ENCODE measurements at places on chromosomes 7 and 10.
A peak's percentile ranks its signal among the peaks of the same experiment; 100 is the strongest.

GRCh38 chr7:128795129-128795528 lies 3.4 kb downstream of the CCDC136 start:
- H3K36me3 ChIP-seq: no peaks in the 10 kb centered on the region
- H3K27me3 ChIP-seq: no peaks in the 10 kb centered on the region
- no peak overlapping the region for H3K4me3 ChIP-seq
- no peak for DNase-seq

DNA sequence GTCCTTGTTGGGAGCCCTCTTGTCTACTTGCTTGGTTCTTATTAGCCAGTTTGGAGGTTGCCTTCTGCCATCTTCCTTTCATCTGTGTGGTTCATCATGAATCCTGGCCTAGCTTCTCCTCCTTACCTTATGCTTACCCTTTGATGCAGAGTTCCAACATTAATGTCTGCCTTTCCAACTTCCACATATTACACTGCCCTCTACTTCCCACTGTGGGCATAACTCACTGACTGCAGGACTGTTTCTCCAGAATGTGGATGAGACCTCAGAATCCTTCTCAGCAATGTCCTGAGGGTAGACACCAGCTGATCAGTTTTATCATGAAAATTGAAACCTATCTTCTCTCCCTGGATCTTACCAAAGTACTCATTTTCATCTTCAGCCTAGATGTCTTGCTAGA lies 491.0 kb downstream of the LRMDA start:
- no peak overlapping the region for H3K4me3 ChIP-seq
- H3K27ac ChIP-seq: no peak overlapping the region
- no peaks in the 10 kb centered on the region for H3K4me1 ChIP-seq
- no peaks in the 10 kb centered on the region for H3K27me3 ChIP-seq

DNA sequence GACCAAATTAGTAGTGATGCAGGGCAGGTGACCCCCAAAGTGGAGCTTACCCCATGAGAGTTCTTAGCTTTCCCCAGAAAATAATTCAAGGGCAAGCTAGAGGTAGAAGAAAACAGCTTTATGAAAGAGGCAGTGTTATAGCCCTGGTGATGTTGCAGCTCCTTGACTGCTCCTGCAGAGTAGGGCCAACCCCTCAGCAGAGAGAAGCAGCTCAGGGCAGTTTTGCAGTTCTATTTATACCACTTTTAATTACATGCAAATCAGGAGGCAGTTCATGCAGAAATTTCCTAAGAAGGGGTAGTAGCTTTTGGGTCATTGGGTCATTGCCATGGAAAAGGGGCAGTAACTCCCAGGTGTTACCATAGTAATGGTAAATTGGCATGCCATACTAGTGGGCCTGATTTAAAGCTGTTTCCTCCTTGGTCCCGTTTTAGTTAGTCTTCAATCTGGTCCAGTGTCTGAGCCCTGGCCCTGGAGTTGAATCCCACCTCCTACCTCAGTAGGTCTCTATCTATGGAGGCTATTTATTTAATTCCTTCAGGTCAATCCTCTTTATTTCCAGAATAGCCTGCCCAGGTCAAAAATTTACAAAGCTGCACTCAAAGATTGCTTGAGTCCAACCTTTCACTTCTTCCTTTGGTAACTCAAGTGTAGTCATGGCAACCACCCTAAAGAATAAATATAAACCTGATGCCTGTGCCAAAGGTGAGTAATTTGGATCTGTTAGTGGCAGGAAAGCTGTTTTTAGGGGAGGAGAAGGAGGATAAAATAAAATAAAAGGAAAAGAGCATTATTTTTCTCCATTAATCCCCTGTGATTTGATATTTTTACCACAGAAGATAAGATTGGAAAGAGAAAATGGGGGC lies 29.5 kb downstream of the PLXDC2 start:
- no peak overlapping the region for H3K4me3 ChIP-seq
- H3K4me1 ChIP-seq: peaks cover 8% of the 10 kb centered on the region
- no peak for DNase-seq
- no peaks in the 10 kb centered on the region for H3K27me3 ChIP-seq
- H3K27ac ChIP-seq: peak overlapping the region; percentile 51

DNA sequence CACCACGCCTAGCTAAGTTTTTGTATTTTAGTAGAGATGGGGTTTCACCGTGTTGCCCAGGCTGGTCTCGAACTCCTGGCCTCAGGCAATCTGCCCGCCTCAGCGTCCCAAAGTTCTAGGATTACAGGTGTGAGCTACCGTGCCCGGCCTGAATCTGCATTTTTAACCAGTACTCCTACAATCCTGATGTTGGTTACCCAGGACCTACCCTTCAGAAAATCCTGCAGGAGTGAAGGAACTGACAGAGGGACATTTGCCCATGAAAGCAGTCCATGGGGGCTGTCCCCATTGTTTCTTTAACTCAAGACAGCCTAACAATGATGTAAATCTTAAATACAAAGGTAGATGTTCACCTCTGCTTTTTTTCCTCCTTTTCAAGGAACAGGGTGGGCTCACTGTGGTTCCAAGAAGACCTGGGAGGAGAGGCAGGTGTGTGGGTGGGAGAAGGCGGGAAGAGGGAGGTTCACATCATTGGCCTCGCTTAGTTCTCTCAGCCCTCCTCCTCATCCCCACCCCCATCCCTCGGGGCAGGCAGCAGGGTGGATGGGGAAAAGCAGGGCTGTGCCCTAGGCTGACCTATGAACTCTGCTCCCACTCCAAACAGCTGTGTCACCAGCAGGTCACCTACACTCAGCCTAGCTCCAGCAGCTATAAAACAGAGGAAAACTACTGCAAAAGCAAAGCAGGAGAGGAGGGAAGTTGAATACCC lies 13.5 kb downstream of the LRRC20 start:
- H3K27ac ChIP-seq: no peak overlapping the region
- DNase-seq: no peak
- no peaks in the 10 kb centered on the region for H3K36me3 ChIP-seq
- no peak overlapping the region for H3K4me3 ChIP-seq

DNA sequence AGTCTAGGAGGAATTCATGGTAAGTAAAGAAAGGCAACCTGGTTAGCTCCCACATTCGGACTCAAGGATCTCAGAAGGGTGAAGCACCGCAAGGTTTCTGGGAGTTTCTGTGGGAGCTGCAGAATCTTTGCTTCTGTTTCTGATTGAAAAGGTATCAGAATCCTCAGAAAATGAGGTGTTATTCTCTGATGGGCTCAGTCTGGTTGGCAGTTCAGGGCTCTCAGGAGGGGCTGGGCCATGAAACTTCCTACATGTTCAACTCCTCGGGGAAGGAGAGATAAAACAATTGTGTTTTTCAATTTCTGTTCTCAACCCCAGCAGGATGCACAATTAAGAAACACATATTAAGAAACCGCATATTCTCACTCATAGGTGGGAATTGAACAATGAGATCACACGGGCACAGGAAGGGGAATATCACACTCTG lies 9.1 kb downstream of the OR2A7 start:
- H3K36me3 ChIP-seq: no peaks in the 10 kb centered on the region
- no peak overlapping the region for H3K4me3 ChIP-seq
- no peaks in the 10 kb centered on the region for H3K4me1 ChIP-seq
- H3K27me3 ChIP-seq: no peaks in the 10 kb centered on the region
- no peak overlapping the region for H3K27ac ChIP-seq
- no peak for DNase-seq

DNA sequence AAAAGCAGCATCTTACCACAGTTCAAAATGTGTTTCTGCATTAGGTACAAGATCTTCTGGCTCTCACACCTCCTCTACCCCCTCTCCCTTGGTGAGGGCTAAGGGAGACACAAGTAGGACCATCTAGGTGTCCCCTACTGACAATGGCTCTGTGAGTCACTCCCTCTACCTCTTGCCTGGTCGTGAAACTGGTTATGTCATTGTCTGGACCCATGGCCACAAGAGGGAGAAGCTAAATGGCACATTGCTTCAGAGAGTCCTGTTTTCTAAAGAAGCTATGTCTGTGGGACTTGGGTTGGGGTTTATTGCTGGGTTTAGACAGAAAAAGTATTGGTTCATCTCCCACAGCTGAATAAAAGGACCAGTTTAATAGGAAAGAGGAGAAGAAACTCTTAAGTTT lies 4.0 kb upstream of the PLXNA4 start:
- H3K36me3 ChIP-seq: no peaks in the 10 kb centered on the region
- peaks cover 13% of the 10 kb centered on the region for H3K4me1 ChIP-seq
- no peaks in the 10 kb centered on the region for H3K27me3 ChIP-seq
- no peak overlapping the region for H3K27ac ChIP-seq

- H3K36me3 ChIP-seq: peaks cover 77% of the 10 kb centered on the region
- H3K27ac ChIP-seq: no peak overlapping the region
- DNase-seq: no peak
- no peak overlapping the region for H3K4me3 ChIP-seq
- no peaks in the 10 kb centered on the region for H3K4me1 ChIP-seq
- no peaks in the 10 kb centered on the region for H3K27me3 ChIP-seq
Measured at GRCh38 chr10:119849944-119850343, 22.7 kb downstream of the MCMBP start.

GRCh38 chr7:149764481-149765398 lies 8.6 kb downstream of the ZNF467 start:
- no peak for DNase-seq
- H3K36me3 ChIP-seq: no peaks in the 10 kb centered on the region
- no peak overlapping the region for H3K4me3 ChIP-seq

GRCh38 chr10:99610221-99610620 lies 10.0 kb downstream of the SLC25A28 start:
- peaks cover 27% of the 10 kb centered on the region for H3K36me3 ChIP-seq
- no peak for DNase-seq
- no peak overlapping the region for H3K27ac ChIP-seq
- no peaks in the 10 kb centered on the region for H3K4me1 ChIP-seq
- no peak overlapping the region for H3K4me3 ChIP-seq
- no peaks in the 10 kb centered on the region for H3K27me3 ChIP-seq

GRCh38 chr7:47905076-47905920 lies 43.0 kb downstream of the PKD1L1 start:
- no peak for DNase-seq
- H3K36me3 ChIP-seq: no peaks in the 10 kb centered on the region
- H3K4me3 ChIP-seq: no peak overlapping the region

DNA sequence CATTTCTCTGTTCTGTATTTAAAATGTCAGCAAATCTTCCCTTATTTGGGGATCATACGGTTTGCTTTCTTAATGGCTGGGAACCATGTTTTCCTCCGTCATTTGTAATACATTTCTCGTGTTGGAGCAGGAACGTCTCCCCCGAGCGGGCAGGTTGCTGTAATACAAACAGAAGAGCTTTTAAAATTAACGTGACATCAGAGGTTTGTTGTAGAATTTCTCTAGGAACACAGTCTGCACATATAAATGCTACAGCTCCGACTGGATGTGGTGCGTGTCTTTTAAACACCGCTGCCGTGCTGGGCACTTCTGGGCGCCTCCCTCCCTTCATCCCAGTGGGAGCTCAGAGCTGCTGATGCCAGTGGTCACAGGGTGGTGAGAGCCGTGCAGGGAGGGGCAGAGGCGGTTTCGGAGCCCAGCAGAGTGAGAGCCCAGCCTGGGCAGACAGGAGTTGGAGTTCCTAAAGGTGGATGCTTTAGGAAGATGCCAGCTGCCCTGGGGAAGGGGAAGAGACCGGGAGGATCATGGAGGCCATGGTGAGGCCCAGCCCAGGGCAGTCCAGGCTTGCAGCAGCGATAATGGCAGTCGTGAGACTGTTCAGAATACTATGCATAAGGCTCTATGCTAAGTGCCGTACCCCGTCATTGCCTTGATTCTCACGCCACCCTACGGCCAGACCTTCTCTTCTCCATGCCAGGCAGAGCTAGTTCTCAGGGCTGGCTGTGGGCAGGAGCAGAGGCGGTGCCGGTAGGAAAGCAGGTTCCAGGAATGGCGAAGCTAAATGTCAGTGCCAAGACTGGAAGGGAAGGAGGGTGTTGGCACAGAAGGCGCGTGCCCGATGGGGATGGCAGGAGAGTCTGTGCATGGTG lies 96.2 kb downstream of the GLRX3 start:
- DNase-seq: no peak
- no peaks in the 10 kb centered on the region for H3K4me1 ChIP-seq
- H3K36me3 ChIP-seq: no peaks in the 10 kb centered on the region
- H3K27ac ChIP-seq: no peak overlapping the region
- no peak overlapping the region for H3K4me3 ChIP-seq

DNA sequence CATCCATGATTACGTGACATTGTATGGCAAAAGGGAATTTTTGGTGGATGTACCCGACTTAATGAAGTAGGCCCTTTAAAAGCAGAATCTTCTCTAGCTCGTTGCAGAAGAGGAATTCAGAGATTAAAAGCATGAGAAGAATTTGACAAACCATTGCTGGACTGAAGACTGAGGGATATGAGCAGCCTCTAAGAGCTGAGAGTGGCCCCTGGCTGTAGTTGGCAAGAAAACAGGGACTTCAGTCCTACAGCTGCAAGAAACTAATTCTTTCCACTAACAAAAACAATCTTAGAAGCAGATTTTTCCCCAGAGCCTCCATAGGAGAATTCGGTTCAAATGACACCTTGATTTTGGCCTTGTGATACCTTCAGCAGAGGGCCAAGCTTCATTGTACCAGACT lies 34.1 kb downstream of the MACC1 start:
- H3K4me1 ChIP-seq: no peaks in the 10 kb centered on the region
- no peaks in the 10 kb centered on the region for H3K27me3 ChIP-seq
- no peak overlapping the region for H3K4me3 ChIP-seq
- DNase-seq: no peak
- H3K36me3 ChIP-seq: no peaks in the 10 kb centered on the region

GRCh38 chr10:1186683-1186990 lies 130.5 kb downstream of the WDR37 start:
- no peaks in the 10 kb centered on the region for H3K4me1 ChIP-seq
- H3K36me3 ChIP-seq: no peaks in the 10 kb centered on the region
- no peak overlapping the region for H3K27ac ChIP-seq
- no peaks in the 10 kb centered on the region for H3K27me3 ChIP-seq
- no peak for DNase-seq

GRCh38 chr7:28999427-28999826 lies 41.3 kb upstream of the TRIL start:
- H3K4me3 ChIP-seq: no peak overlapping the region
- DNase-seq: no peak
- no peaks in the 10 kb centered on the region for H3K36me3 ChIP-seq
- H3K4me1 ChIP-seq: no peaks in the 10 kb centered on the region

DNA sequence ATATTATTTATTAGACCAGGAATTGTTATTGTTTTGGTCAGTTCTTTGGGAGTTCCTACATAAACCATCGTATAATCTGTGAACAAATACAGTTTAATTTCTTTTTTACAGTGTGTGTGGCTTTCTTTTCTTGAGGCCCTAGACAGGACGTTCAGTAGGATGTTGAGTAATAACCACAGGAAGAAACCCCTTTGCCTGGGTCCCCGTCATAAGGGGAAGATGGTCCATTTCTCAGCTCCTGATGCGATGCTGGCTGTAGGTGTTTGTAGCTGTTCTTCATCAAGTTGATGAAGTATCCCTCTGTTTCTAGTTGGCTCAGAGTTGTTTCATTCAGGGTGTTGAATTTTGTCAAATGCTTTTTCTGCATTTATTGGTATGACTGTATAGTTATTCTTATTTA lies 219.7 kb upstream of the ADARB2 start:
- H3K4me3 ChIP-seq: no peak overlapping the region
- H3K27ac ChIP-seq: no peak overlapping the region
- no peaks in the 10 kb centered on the region for H3K36me3 ChIP-seq

DNA sequence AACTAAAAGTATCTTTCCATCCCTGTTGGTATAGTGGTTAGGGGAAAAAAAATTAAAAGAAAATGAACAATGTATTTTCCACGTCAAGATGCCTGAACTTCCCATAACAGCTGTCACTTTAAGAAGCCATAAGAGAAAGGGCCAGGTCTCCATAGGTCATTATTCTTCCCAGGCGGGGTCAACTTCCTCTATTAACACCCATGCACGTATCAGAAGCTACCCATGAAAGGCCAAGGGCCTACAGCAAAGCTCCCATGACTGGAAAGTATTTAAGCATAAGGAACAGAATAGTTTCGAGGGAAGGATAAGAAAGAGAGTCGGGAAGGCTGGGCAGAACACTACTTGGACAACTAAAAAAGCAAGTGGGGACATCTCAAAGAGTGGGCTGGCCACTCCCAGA lies 40.1 kb downstream of the RBM28 start:
- no peaks in the 10 kb centered on the region for H3K27me3 ChIP-seq
- no peak overlapping the region for H3K4me3 ChIP-seq
- H3K4me1 ChIP-seq: no peaks in the 10 kb centered on the region
- no peak overlapping the region for H3K27ac ChIP-seq
- no peak for DNase-seq
